Colonic mucosa (tissue), 4 donors: ENCODE measurements at places on chromosomes 11 and 22. TPM values are rescaled to one million over a fixed set of nuclear protein-coding genes. Genes with fewer than 3 reads are reported as not detected.

Gene CDK2AP2
- total RNA-seq = 142 TPM

Gene GPR83
- total RNA-seq = not detected

Gene DERL3
- total RNA-seq = 9.1 TPM

Gene SEC14L6
- not detected for total RNA-seq

Gene MS4A10
- total RNA-seq = 0.10 TPM

Gene ANKRD42
- total RNA-seq = 8.2 TPM

Gene KRTAP5-2
- total RNA-seq = not detected

Gene TYR
- not detected for total RNA-seq

Gene PATL1
- 43.3 TPM for total RNA-seq

Gene GAL3ST1
- total RNA-seq = 13.4 TPM

Gene RIC8A
- total RNA-seq = 112 TPM

Gene PKP3
- total RNA-seq = 167 TPM

Gene ALG8
- total RNA-seq = 22.7 TPM

Gene MS4A3
- not detected for total RNA-seq

Gene SYT7
- total RNA-seq = 28.4 TPM

Gene RASL10A
- total RNA-seq = 0.42 TPM

Gene CRYBB1
- total RNA-seq = not detected

Gene PRG2
- not detected for total RNA-seq

Gene INS
- total RNA-seq = not detected

Gene TCN1
- 0.67 TPM for total RNA-seq

Gene MMP10
- not detected for total RNA-seq

Gene SERPINH1
- 136 TPM for total RNA-seq

Gene CNTF
- total RNA-seq = 2.1 TPM

Gene AQP11
- total RNA-seq = 5.4 TPM

Gene CCDC116
- total RNA-seq = 0.59 TPM

Gene OR51B2
- not detected for total RNA-seq

Gene MIEF1
- 28.6 TPM for total RNA-seq

Gene DKK3
- 7.4 TPM for total RNA-seq

Gene CARD18
- total RNA-seq = not detected

Gene VSIG10L2
- total RNA-seq = not detected

Gene CHID1
- total RNA-seq = 113 TPM

Gene FANCF
- 18.8 TPM for total RNA-seq

Gene PDE3B
- 23.6 TPM for total RNA-seq

Gene IRAG1
- 3.5 TPM for total RNA-seq

Gene SLC25A18
- total RNA-seq = not detected

Gene NAV2
- total RNA-seq = 21.3 TPM
